Activated CD4-positive, CD25-positive, alpha-beta regulatory T cell (primary cell): ENCODE measurements at places on chromosomes 7 and 10.

DNA sequence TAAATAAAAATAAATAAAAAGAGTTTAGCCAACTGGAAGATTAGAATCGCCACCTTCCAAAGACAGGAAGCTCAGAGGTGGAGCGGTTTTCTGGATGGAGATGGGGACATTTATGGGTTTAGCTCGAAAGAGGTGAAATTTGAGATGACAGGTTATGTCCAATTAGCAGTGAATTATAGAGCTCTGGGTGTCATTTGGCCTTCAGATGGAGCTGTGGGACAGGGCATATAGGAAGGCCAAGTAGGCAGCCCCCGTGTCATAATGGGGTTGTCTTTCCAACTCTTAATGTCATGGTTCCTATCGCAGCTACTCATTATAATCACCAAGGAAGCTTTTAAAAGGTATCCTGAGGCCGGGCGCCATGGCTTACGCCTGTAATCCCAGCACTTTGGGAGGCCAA is 21.0 kb upstream of the EEPD1 start:
- DNase-seq: no peak

GRCh38 chr10:125514206-125515162 is 168.5 kb downstream of the TEX36 start:
- no peak for DNase-seq

- DNase-seq: no peak
Measured at GRCh38 chr10:42933448-42934340, 143.2 kb upstream of the RET start.

GRCh38 chr7:13148548-13148947 is 461.1 kb downstream of the ARL4A start:
- no peak for DNase-seq

GRCh38 chr7:33554046-33554445 is 351.3 kb upstream of the BMPER start:
- DNase-seq: no peak

GRCh38 chr7:117145333-117145732 is 177.5 kb downstream of the WNT2 start:
- DNase-seq: no peak

DNA sequence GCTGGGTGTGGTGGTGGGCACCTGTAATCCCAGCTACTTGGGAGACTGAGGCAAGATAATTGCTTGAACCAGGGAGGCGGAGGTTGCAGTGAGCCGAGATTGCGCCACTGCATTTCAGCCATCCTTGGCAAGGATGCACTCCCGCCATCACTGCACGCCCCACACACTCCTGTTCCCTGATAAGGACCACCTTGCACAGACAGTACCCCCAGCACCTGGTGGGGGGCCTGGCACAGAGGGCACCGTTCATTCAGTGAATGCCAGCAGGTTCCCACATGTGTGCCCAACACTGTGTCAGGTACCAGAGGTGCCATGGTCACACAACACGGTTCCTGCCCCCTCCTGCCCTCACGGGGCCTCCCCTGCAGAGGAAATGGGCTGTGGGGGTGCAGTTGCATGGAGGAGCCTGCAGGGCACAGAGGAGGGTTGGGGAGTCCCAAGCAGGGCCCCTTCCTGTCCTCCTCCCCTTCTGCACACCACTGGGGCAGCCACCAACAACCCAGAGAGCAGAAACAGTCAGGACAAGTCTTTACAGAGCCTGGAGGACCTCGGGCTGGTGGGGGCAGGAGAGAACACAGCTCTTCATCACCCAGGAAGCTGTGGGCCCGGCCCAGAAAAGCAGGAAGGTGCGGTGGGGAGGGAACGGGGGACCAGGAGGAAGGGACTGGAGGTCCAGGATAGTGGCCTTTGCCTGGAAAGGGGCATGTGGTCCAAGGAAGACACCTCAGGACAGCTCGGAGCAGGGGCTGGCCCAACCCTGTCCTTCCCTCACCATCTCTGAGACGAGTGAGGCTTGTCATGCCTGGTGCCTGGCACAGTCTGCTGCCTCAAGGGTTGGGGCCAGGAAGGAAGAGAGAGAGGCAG is 7.1 kb downstream of the CRYGN start:
- DNase-seq: no peak

GRCh38 chr10:70343312-70343711 is 39.1 kb downstream of the LRRC20 start:
- no peak for DNase-seq

GRCh38 chr10:119373294-119374102 is 166.1 kb downstream of the GRK5 start:
- no peak for DNase-seq

GRCh38 chr7:93228302-93228701 is 2.0 kb upstream of the HEPACAM2 start:
- no peak for DNase-seq

GRCh38 chr10:50404021-50404773 is 152.9 kb upstream of the ASAH2 start:
- no peak for DNase-seq

GRCh38 chr7:92725161-92725925 is 111.0 kb downstream of the CDK6 start:
- no peak for DNase-seq

DNA sequence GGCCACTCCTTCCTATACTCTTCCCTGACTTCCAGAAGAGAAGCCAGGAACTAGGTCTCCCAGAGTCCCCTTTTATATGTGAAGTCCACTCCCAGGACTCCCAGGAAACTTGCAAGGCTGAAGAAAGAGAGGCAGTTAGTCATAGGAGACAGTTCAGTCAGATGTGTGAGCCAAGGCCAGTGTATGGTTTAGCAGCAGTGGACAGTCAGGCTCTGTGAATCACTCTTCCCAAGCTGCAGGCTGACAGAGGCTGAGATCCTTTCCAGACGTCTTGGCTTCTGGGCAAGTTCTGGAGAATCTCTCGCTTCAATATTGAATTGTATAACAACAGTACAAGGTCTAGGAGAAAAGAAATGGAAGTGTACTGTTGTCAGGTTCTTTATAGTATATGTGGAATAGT is 26.9 kb downstream of the BLVRA start:
- DNase-seq: no peak

- DNase-seq: no peak
Measured at GRCh38 chr10:112605063-112605462, 158.0 kb downstream of the VTI1A start.

- DNase-seq: no peak
Measured at GRCh38 chr7:89334797-89335196, 539.3 kb upstream of the TEX47 start.

DNA sequence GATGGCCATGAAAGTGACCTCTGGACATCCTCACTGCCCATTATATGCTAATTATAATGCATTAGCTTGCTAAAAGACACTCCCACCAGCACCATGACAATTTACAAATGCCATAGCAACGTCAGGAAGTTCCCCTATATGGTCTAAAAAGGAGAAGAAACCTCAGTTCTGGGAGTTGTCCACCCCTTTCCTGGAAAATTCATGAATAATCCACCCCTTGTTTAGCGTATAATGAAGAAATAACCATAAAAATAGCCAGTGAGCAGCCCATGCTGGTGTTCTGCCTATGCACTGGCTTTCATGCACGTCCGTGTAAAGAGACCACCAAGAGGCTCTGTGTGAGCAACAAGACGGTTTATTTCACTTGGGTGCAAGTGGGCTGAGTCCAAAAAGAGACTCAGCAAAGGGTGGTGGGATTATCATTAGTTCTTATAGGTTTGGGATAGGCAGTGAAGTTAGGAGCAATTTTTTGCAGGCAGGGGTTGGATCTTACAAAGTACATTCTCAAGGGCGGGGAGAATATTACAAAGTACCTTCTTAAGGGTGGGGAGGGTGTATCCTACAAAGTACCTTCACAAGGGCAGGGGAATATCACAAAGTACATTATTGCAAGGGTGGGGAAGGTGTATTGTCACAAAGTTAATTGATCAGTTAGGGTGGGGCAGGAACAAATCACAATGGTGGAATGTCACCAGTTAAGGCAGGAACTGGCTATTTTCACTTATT is 45.6 kb downstream of the LBX1 start:
- DNase-seq: no peak

DNA sequence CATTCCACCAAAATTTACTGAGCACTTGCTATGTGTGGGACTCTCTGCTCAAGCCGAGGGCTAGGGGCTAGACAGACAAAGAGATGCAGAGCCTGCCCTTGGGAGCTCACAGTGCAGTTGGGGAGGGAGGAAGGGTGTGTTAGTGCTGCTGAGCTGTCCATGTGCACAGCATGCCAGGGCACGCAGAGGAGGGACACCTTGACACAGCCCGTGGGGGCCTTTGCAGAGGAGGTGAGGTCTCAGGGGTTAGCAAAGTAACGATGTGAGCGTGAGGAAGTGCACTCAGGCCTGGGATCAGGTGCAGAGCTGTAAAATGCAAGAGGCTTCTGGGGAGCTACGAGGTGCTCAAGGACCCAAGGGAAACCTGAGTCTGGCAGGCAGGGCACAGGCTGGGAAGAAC is 16.3 kb downstream of the PRKCQ start:
- DNase-seq: no peak

DNA sequence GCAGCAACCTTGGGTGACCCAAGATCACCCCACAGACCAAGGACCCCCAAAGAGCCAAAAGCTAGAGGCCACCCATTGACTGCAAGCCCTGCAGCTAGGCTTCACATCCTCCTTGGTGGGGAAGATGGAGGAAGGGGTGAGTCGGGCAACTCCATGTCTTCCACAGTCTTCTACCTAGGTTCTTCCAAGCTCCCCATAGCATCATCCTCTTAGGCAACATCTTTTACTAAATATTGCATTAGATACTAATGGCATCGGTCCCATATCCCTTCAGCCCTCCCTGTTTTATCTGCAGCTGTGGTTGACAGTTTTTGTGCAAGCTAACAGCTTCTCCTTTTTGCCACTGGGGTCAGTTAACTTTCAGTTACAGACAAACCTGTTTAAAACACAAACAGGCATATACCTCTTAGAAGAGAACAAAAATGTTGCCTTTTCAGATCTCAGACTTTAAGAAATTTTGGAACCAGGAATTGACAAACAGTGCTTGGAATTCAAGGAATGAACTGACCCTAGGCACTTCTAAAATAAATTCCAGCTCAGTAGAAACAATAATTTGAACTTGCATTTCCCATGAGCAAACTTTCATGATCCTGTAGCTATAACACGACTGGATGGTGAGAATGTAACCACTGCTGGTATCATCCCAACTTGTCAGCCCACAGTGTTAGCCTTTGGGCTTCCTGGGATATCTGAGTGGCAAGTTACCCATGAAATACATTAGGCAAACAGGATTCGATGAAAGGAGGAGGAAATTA is 33.9 kb upstream of the MSMB start:
- DNase-seq: no peak
